Fibroblast of the conjunctiva (primary cell): ENCODE measurements at places on chromosomes 6 and 20.
A peak's percentile ranks its signal among the peaks of the same experiment; 100 is the strongest.

GRCh38 chr20:21994203-21994602 is 288.7 kb downstream of the PAX1 start:
- DNase-seq = no peak

DNA sequence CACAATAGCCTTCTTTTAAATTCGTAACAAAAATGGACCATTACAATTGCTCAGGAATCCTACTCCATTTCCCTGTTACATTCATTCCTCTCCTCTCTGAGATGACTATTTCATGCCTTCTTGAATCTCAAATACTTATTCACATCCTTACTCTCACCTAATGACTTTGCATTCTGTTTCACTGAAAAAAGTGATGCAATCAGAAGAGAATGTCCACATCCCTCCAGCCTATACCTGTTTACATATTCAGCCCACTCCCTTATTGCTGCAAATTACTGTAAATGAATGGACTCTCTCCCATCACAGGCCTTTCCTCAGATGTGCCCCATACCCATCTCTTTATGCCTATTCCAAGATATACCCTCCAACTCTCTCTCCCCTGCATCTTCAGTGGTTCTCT is 8.6 kb downstream of the TAAR1 start:
- no peak for DNase-seq

DNA sequence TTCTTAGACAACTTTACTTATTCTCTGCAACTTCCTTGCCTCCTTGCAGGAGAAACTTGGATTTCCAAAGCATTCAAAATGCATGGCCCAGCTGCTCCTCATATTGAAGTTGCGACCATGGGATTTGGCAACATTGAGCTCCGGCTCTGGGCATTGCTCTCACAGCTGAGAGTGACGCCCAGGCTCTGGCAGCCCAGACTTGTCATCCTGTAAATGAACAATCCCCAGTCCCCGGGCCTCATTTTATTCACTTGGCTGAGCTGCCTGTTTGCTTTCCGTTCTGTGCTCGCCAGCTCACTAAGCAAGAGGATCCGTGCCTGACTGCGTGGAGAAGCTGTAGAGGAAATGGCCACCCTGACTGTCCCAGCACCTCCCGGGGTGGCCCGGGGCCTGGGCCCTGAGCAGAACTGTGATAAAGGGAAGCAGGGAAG is 119.5 kb upstream of the CD93 start:
- DNase-seq = no peak

DNA sequence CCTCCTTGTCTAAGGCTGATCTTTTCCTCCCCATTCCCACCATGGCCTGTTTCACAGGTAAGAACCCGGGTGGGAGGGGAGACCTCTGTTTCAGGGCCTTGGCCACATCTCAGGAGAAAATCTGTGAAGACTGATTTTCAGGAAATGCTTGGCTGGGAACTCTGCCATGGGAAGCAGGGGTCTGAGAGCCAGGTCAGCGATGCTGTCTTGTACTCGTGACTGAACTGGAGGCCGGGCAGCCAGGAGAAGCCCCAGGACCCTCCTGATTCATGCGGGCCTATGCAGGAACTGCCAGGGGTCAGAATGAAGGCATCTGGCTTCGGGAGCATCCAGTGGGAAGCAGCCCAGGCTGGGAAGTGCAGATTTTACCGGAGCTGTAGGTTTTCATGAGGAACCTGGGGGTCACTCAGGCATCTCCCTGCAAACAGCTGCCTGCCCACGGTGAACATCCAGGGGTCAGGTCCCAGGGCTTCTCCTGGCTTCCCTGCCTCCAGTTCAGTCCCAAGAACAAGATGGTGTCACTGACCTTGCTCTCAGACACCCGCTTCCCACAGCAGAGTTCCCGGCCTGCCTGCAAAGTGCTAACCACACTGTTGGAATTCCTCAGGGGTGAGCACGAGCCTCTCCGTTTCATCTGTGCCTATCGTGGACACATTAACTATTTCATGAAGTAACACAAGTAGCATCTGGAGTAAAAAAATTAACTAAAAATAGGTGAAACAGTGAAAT is 90.2 kb upstream of the SULF2 start:
- no peak for DNase-seq

GRCh38 chr20:38604873-38605303 is 3.3 kb downstream of the ARHGAP40 start:
- DNase-seq = no peak

DNA sequence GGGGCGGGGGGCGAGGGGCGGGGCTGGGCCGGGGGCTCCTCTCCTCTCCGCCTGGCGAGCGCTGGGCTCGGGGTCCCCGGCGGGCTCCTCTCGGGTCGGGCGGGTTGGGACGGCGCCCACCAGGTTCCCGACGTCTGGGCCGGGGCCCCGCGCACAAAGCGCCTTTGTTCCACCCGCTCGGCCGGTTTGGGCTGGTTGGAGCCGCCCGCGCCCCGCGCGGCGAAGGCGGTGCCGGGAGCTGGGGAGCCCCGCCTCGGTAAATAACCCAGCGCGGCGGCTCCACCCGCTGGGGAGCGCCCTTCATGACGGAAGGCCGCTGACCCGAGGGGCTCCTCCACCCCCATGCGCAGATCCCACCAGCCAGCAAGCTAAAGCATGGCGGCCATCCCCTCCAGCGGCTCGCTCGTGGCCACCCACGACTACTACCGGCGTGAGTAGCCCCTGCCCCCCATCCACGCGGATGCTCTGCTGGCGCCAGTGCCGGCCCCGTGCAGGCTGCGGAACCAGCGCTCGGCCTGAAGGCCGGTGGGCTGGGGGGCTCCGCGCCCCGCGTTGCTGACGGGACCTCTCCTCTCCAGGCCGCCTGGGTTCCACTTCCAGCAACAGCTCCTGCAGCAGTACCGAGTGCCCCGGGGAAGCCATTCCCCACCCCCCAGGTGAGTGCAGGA is 503 bp downstream of the PPDPF start:
- DNase-seq = peak; percentile 43

DNA sequence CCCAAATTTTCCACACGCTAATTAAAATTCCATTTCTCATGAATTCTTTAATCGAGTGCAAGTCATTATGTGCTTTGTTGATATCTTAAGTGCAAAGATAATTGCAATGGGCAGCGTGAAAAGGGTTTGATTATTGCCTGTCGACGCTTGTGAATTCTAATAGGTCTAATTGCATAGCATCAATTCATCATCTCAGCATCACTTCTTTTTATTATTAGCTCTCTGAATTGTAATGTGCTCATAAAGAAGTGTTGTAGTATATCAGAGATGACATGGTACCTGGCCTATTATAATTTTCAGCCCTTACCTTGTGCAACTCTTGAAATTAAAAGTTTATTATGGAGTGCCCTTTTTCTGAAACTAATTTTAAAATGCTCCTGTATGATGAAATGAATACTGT is 866.8 kb upstream of the FLRT3 start:
- no peak for DNase-seq

- peak; percentile 54 for DNase-seq
Observed at GRCh38 chr20:13546497-13547131, 92.1 kb downstream of the TASP1 start.

GRCh38 chr6:149337320-149337719 is 19.8 kb downstream of the TAB2 start:
- DNase-seq = no peak

GRCh38 chr20:57672164-57672563 is 37.7 kb downstream of the PMEPA1 start:
- DNase-seq = no peak

GRCh38 chr6:110756817-110757216 is 58.5 kb downstream of the CDK19 start:
- no peak for DNase-seq

GRCh38 chr6:170176898-170177771 is 113.7 kb downstream of the DLL1 start:
- DNase-seq = no peak

- DNase-seq = no peak
Observed at GRCh38 chr20:34332262-34332920, 29.2 kb upstream of the AHCY start.

- no peak for DNase-seq
Observed at GRCh38 chr6:101001012-101001411, 119.9 kb upstream of the ASCC3 start.

DNA sequence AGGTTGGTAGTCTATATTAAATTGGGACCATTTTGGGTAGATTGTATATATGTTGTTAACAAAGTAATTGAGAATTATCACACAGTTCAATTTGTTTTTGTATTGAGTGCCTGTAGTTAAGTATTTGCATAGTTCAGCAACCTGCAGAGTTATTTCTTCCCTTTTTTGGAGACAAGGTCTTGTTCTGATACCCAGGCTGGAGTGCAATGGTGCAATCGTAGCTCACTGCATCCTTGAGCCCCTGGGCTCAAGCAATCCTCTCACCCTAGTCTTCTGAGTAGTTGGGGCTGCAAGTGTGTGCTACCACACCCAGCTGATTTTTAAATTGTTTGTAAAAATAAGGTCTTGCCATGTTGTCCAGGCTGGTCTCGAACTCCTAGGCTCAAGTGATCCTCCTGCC is 250.5 kb downstream of the UTRN start:
- DNase-seq = no peak

GRCh38 chr20:362271-363254 is 15.7 kb downstream of the NRSN2 start:
- peak; percentile 85 for DNase-seq

DNA sequence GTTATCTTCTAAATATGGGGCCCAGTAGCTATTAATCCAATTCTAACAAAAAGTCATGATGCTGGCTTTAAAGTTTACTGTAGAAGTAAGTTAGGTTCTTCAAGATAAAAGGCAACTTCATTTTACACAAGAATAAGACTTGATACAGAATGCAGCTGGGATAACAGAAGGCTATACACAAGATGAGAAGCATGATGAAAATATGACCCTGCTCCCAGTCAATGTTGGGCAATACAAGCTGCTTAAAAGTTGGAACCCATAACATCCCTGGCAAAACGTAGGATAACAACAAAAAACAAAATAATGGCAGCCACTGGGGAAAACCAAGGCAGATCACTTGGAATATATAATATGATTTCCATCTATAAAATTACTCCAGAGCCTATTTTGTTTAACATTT is 87.6 kb upstream of the RSPO3 start:
- DNase-seq = no peak

DNA sequence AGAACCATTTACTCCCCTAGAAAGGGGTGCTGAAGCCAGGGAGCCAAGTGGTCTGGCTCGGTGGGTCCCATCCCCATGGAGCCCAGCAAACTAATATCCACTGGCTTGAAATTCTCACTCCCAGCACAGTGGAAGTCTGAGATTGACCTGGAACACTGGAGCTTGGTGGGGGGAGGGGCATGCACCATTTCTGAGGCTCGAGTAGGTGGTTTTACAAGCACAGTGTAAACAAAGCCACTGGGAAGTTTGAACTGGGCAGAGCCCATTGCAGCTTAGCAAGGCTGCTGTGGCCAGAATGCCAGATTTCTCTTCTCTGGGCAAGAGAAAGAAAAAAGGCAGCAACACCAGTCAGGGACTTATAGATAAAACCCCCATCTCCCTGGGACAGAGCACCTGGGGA is 855.8 kb upstream of the CITED2 start:
- no peak for DNase-seq

DNA sequence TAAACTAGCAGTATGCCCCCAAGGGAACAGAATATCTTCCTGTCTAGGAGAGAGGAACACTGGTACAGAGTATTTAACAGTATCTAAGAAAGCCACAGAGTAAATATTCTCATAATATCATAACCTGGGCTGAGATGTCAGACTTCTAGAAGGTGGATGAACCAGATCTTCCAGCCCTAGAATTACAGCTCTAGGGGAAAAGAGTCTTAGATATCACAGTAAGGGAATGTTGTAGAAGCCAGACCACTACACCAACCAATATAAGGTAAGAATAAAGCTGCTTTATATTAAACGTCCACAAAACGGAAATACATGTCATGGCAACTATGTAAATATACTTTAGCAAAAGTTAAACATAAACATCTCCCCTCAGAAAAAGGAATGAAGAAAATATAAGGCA is 12.4 kb downstream of the SERINC1 start:
- no peak for DNase-seq

DNA sequence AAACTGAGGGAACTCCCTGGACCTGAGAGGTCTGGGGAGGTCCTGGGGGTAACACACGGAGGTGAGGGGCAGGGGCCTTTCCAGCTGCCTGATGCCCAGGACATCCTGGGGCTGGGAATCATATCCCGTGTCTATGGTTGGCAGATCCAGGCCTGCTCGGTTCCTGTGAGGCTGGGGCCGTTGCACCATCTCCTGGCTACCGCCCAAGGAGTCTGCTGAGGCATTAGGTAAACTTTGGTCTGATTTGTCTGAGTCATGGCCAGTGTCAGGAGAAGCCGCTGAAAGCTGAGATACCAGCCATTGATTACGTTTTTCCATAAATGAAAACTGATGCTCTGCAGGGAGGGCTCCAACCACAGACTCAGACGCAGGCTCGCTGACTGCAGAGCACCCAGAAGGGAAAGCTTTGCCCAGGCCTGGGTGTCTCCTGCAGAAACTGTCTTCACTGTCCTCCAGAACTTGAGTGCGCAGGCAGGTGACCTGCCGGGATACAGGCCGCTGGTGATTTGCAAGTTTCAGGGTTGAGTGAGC is 14.2 kb downstream of the TRAF3IP2 start:
- DNase-seq = peak; percentile 99

DNA sequence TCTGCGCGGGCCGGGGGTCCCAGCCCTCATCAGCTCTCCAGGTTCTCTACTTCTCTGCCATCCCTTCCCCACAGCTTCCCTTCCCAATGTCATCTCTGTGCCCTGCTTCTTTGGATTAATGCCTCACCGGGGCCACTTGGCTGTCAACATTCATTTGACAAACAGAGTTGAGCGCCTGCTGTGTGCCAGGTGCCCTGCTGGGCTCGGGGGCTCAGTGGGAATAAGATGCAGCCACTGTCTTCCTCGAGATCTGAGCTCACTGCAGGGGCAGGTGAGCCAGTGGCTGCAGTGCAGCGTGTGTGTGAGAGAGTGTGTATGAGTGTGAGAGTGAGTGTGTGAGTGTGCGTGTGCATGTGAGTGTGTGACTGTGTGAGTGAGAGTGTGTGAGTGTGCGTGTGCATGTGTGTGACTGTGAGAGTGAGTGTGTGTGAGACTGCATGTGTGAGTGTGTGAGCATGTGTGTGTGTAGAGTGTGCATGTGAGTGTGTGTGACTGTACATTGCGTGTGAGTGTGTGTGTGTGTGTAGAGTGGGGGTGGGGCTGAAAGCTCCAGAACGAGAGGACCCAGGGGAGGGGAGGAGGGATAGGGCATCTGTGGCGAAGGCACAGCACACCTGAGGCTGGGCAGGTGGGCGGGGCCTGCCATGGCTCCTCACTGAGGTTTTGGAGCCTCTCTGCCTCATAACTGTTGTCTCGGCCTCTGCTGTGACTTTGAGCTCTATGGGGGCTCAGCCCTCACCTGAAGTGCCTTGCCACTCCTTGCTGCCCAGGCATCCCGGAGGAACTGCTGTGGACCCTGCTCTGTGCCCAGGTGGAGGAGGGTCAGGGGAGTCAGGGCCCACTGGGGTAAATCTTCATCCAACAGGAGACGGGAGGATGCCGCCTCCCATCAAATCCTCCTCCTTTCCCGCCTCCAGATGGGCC is 36.5 kb upstream of the PHACTR3 start:
- DNase-seq = no peak

DNA sequence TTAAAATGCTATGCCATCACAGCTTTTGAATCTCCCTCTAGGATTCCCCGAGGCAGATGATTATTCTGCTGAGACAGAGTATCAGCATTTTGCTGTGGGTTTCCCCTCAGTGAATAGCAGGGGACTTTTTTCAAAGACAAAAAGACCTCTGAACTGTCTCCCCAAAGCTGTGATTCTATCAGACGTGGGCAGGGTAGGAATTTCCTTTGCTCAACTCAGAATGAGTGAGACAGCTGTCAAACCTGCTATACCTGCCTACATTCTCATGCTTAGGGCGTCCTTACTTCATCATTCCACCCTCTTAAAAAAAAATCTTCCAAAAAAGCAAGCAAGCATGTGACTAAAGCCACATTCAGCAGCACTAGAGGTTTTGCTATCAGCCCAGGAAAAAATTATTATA is 147.6 kb upstream of the FAM83B start:
- no peak for DNase-seq
